Hematopoietic multipotent progenitor cell treated with erythropoietin and hydrocortisone succinate and interleukin-3 and kit ligand, for 8 days (in vitro differentiated cells): ENCODE measurements at places on chromosomes 4 and X.
A peak's percentile ranks its signal among the peaks of the same experiment; 100 is the strongest.

- no peak for DNase-seq
Measured at GRCh38 chr4:66372706-66373105, 702.4 kb upstream of the EPHA5 start.

GRCh38 chrX:105695451-105695850 lies 126.9 kb upstream of the NRK start:
- no peak for DNase-seq

- DNase-seq, result no peak
Measured at GRCh38 chrX:111465669-111466068, 45.8 kb upstream of the SERTM2 start.

DNA sequence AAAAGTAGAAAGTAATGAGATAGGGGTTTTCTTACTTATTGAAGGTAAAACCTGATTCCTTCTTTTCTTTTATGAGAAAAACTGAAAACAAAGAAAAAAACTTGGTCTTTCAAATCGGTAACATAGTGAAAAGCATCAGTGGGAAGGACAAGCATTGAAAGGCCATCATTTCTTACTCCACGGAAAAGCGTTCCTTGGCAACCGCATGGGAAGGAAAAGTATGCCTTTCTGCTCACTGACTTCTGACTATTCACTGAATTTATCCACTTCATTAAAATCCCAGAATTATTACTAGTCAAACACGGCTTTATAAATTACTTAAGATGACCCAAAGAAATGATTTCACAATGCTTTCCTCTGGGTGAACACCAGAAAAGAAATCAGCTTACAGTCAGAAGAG lies 646.7 kb downstream of the TLL1 start:
- DNase-seq, result no peak

- no peak for DNase-seq
Measured at GRCh38 chrX:117429501-117429900, 687.1 kb downstream of the KLHL13 start.

- DNase-seq, result no peak
Measured at GRCh38 chrX:129833153-129833990, 10.3 kb downstream of the ZDHHC9 start.

GRCh38 chr4:79831701-79832514 lies 241.1 kb downstream of the ANTXR2 start:
- no peak for DNase-seq

GRCh38 chrX:111372086-111372485 lies 39.9 kb downstream of the DCX start:
- no peak for DNase-seq

GRCh38 chrX:153950127-153950526 lies 5.7 kb upstream of the RENBP start:
- no peak for DNase-seq

- no peak for DNase-seq
Measured at GRCh38 chrX:116824785-116825184, 362.0 kb upstream of the CT83 start.

DNA sequence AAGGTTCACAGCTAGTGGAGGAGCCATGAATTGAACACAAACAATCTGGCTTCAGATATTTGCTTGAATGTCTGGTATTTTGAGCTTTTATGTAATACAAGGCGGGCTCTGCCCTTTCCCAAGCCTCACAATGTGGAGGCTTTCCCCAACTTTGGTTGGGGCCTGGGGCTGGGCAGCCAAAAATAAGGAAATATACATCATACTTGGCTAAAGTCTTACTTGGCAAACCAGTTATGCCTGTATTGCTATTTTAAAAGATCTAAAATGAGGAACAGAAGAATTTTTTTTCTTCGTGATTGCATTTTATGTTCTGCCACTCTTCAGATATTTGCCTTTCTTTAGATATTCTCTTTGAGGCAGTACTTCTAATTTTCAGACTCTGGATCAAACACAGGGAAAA lies 26.1 kb downstream of the ARFIP1 start:
- DNase-seq, result no peak

- DNase-seq, result peak; percentile 91
Measured at GRCh38 chr4:40055511-40055862, 1.2 kb upstream of the N4BP2 start.

DNA sequence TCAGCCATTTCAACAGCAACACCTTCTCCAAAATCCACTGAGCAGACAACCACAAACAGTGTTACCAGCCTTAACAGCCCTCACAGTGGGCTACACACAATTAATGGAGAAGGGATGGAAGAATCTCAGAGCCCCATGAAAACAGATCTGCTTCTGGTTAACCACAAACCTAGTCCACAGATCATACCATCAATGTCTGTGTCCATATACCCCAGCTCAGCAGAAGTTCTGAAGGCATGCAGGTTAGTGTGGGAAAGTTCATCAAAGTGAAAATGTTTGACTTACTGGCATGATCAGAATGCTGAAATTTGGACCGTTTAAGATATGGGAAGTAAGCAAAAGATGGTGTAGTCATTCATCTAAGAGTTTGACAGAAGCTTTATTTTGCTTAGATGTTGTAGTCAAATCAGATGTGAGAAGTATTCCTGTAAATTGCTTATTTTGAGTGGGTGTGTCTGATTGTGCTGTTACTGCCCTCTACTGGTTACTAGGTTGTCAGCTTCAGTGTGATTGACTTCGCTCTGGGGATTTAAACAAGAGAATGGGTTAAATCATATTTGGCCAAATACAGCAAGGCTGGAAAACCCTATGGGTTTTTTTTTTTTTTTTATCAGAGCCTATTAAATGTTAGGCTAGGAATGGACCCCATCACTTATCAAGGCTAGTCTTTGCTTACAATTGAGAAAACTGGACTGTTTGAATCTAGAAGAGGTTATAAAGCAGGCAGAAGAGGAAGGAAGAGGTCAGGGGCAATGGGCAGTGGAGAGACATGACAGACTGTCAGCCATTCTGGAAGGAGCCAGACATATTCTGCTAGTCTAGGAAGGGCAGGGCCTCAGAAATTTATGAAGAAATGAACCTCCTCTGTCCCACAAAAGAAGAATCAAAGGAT lies 130.3 kb downstream of the DIPK2B start:
- peak; percentile 58 for DNase-seq

- no peak for DNase-seq
Measured at GRCh38 chr4:41644915-41645295, 103.6 kb downstream of the PHOX2B start.

- DNase-seq, result peak; percentile 70
Measured at GRCh38 chr4:37715889-37716402, 29.8 kb upstream of the RELL1 start.

GRCh38 chr4:170089274-170089667 lies 485 bp downstream of the AADAT start:
- DNase-seq, result peak; percentile 6

DNA sequence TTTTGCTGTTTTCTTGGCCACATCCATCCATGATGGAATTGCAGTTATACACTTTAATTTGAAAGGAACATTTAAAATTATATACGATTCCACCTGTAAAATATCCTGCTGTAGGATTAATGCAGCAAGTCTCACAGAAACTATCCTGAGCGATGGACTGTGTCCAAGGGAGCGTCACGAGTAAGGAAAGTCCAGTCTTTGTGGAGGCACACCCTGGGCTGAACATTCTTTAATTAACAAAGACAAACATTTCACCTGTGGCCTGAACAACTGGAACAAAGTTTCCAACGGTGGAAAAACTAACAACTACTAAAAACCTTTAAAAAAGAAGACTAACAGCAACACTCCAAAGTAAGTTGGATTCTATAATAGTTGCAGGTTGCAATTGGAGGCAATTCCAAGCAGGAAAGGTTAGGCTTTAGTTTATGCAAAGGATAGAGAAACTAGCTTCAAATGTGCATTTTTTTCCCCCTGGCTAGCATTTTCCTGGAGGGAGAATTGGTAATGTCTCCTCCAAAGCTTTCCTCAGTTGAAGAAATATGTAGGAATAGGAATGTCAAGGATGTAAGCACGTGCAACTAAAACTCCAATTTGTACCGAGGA lies 11.0 kb downstream of the EREG start:
- DNase-seq, result no peak

- no peak for DNase-seq
Measured at GRCh38 chr4:1521821-1522361, 115.6 kb upstream of the NKX1-1 start.

GRCh38 chr4:147753047-147753446 lies 21.2 kb downstream of the ARHGAP10 start:
- DNase-seq, result no peak

DNA sequence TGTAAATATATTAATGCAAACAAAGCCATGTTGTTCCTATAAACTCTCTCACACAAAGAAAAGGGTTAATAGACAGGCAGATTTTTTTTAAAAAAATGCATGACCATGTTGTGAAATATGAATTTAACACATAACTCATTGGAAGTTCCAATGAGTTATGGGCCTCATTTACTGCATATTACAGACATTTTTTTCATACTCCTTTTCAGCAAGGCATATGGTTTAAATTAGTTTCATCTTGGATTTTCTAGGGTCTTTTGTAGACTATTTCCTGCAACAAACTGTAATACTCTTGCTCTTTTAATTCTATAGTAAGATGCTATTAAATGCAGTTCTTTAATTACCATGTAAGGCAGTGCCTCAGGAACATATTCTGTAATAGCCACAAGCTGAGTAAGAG lies 323.1 kb downstream of the GBA3 start:
- no peak for DNase-seq

- peak; percentile 73 for DNase-seq
Measured at GRCh38 chr4:36235306-36235705, 9.0 kb downstream of the ARAP2 start.

DNA sequence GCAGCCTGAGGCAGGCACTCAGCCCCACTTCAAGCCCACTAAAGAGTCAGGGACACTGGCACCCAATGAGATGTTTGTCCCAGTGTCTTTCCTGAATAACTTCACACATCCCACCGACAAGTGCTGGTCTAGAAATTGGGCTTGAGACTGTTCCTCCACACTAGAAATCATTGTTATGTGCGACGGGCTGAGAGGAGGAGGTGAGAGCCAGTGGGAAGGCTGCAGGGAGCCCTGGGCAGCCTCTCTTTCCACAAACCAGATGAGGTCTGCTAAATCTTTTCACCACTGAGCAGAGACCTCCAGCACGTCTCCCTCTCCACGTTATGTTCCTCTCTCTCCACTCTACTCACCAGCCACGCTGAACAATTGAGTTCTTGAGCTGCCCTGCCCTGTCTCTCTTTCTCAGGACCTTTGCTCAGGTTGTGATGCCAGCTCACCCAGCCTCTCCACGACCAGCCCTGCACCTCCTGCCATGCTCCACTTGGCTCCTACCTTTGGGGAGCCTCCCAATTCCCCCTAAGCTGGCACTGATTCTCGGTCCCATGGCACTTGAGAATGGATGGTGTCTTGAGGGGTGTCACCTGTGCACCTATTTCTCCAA lies 8.4 kb downstream of the SCD5 start:
- DNase-seq, result no peak

DNA sequence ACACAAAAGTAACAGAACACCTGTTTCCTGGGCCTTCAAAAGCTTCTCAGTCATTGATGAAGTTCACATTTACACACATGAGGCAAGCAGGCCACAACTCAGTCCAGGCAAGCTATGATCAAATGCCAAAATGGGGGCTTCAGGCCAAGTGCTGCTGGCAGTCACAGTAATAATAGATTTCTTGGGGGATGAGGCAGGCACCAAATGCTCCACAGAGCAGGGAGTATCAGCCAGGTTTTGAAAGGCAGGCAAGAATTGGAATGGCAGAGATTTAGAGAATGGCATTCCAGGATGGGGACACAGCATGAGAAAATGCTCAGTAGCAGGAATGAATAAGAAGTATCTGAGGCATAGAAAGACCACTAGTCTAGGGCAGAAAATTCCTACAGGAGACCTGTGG lies 52.8 kb downstream of the GRIA3 start:
- no peak for DNase-seq

DNA sequence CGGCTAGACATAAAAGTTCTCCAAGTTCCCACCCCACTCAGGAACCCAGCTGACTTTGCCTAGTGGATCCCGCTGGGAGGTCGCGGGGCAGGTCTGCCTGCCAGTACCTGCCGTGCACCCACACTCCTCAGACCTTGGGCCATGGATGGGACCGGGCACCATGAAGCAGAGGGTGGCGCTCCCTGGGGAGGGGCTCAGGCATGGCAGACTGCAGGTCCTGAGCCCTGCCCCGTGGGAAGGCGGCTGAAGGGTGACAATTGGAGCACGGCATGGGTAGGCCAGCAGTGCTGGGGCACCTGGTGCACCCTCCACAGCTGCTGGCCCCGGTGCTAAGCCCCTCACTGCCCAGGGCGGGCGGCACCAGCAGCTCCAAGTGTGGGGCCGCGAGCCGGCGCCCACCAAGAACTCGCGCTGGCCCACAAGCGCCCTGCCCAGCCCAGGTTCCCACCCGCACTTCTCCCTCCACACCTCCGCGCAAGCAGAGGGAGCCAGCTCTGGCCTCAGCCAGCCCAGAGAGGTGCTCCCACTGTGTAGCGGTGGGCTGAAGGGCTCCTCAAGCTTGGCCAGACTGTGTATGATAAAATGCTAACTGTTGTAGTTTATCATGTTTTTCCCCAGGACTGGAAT lies 63.1 kb downstream of the UGT2A2 start:
- no peak for DNase-seq

- DNase-seq, result no peak
Measured at GRCh38 chr4:829291-829690, 3.4 kb upstream of the CPLX1 start.

- no peak for DNase-seq
Measured at GRCh38 chrX:29518100-29518499, 697.3 kb upstream of the MAGEB2 start.

DNA sequence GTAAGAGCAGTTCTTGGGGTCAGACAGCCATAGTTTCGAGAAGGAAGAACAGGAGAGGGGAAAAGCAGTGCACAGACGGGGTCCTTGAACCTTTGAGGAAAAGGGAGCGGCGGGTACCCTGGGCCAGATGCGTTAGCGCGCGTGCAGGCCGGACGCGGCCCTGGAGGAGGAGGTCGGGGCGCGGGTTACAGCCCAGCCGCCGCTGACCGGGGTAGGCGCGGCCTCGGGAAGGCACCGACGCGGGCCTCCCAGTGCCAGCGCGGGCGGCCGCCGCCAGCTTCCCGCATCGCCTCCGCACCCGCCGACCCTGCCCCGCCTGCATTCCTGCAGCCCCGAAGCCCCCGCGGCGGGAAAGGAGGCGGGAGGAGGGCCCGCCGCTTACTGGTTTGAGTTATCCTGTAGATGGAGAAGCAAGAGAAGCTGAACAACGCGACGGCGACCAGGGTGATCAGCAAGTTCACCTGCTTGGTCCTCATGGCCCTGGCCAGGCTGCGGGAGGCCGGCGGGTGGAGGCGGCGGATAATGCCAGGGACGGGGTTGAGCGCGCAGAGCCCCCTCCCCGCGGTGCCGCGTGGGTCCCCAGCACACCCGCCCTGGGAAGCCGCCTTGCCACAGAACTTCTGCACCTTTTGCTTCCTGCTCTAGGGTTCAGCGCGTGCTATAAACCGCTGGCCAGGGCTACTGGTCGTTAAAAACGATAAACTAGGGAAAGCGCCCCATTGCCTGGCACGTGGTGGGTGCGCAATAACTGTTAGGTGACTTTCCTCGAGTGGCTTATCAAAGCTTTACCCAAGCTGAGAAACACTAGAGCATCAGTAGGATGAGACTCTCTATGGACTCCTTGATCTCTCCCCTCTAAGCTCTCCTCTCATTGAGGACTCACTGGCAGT lies at the start of gene MGAT4D:
MGAT4D (minus strand) TSS at position 547 of the 890 bp plus-strand sequence; CDS start at position 476, 71 bp downstream.
- DNase-seq, result no peak

GRCh38 chrX:71606536-71607216 lies 11.6 kb downstream of the CXCR3 start:
- no peak for DNase-seq
